Esophagus mucosa (tissue), 1 donor: ENCODE measurements at places on chromosomes 11 and 22. TPM values are rescaled to one million over a fixed set of nuclear protein-coding genes. Genes with fewer than 3 reads are reported as not detected.

Gene SCARF2
- 0.48 TPM for total RNA-seq

Gene NCR3LG1
- total RNA-seq = 1.4 TPM

Gene FSHB
- not detected for total RNA-seq

Gene CSNK2A3
- total RNA-seq = 0.84 TPM

Gene TM7SF2
- 53.2 TPM for total RNA-seq

Gene MB
- 7.7 TPM for total RNA-seq
